ENCODE measurements at places on chromosomes 5 and 9.

DNA sequence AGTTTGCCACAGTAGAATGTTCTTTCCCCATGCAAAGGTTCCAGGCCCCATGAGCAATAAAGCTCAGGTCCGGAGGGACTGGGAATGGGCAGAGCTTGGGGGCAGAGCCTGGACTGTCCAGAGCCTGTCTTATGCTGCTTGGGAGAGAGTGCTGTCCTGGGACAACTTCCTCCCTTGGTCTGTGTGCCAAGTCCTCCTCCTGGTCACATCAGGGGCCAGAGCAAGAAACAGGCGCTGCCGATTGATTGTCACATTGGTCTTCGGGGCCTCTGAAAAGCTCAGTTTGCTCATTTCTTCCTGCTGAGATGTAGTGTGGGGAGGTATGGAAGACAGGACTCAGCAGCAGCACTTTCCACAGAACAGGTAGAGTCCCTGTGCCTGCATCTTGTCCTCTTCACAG, 54.0 kb upstream of the FCN1 start:
- DNase-seq = no peak

GRCh38 chr5:151078490-151079262, 2.2 kb downstream of the TNIP1 start:
- no peak for DNase-seq

GRCh38 chr9:86634501-86634900, 280.3 kb upstream of the TUT7 start:
- DNase-seq = no peak

DNA sequence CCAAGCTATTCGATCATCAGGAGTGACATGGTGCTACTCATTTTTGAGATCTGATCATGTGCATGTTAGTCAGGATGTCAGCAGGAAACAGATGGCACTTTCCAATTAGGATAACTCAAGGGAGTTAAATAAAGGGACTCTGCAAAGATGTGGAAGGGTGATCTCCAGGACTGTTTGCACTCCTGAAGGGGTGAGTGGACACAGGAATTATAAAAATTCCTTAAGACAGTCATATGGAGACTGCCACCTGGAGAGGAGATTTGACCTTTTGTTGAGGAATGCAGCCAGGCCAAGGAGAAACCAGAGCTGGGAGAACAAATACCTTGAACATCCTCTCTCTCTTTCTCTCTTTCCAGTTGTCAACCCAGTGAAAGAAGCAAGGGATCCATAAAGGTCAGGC, 189.1 kb downstream of the GABRG2 start:
- no peak for DNase-seq

DNA sequence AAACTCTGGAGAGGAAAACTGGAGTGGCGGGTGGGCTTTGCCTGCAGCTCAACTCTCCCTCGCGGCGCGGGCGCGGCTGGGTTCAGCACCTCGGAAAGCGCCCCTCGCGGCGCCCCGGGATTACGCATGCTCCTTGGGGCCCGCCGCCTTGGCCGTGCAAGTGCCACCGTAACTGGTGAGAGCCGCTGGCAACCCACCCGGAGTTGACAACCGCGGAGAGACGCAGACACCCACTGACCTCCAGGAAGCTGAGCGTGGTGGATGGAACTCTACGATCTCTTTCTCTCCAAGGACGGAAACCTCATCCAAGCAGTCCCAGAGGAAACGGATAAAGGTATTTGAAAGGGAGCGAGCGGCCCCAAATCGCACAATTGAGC, 194 bp upstream of the RXFP3 start:
- DNase-seq = peak; percentile 51

- DNase-seq = no peak
Measured at GRCh38 chr5:173835131-173835530, 53.0 kb upstream of the CPEB4 start.

DNA sequence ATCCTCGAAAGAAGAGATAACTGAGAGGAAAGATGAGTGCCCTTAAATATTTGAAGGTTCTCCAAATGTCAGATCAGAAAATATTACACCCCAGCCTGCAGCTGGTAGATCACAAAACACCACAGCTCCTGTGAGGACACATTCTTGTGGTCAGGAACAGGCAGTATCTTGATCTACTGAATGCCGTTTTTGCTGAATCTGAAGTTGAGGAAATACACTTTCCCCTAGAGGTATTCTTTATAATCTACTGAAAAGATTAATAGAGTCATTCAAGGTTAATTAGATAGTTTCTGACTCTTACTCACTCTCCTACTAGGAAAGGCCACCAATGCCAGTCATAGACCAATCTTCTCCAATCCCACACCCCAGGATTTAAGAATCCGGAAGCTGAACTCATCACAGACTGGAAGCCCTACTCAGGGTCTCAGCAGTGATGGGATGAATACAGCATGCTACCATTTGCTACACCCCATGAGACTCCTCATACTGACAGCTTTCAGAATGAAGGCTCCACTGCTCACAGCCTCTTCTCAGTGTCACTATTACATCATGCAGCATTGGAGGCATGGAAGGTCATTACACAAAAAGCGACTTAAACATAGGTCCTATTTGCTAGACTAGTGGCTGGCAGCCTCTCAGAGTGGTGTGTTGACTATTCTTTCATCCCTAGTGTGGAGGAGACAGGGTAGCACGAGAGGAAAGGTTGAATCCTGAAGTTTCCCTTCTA, 143.9 kb upstream of the SLC1A3 start:
- peak; percentile 70 for DNase-seq

- peak; percentile 89 for DNase-seq
Measured at GRCh38 chr9:81562231-81563019, 126.9 kb downstream of the TLE1 start.

DNA sequence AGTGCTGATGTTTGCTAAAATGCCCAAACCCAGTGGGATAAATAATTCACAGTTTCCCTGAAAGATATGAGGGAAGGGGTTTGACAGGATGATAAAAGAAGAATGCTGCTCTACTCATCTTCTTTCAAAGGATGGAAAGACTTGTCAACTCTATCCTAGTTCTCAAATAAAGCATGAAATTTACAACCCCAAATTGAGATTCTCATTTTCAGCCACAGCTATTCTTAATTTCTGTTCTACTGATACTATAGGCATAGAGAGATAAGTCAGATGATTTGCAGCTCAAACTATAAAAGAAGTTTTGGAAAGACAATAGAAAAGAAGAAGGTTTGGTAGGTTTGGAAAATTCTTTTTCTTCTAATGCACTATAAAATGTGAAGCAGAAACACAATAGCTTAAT, 542.6 kb downstream of the CSNK1G3 start:
- no peak for DNase-seq

DNA sequence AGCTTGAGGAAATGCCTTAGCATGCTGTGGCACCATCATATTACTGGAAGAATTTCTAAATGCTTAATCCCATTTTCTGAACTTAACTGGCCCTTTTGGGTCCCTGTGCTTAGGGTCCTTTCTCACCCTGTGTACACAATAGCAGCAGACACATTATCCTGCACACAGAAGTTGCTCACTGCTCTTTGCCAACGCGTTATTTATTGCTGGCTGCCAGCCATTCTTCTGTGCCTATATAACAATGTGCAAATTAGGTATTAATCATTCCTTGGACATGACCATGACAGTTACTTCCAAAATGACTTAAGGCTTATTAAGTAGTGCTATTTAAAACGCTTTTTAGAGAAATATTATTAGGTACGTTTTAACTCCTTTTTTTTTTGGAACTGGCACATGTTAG, 134.7 kb downstream of the FBN2 start:
- DNase-seq = no peak

GRCh38 chr5:75610201-75610600, 1.1 kb upstream of the ANKDD1B start:
- DNase-seq = no peak

DNA sequence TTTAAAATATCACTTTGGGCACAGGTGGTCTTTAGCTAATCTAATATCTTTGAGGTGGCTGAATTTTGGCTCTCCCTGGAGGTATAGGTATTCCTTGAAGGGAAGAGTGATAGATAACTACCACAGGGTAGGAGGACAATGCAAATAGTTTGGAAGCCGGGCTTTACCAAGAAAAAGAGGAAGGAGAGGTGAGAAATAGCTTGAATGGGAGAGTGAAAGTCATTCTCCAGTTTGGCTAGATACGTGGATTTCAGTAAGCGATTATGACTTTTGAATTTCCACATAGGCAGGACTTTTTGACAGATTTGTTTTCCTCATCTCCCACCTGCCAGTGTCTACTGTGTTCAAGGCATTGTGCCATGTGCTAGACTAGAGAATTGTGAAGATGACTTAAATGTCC, 45.5 kb downstream of the RASA1 start:
- DNase-seq = no peak

DNA sequence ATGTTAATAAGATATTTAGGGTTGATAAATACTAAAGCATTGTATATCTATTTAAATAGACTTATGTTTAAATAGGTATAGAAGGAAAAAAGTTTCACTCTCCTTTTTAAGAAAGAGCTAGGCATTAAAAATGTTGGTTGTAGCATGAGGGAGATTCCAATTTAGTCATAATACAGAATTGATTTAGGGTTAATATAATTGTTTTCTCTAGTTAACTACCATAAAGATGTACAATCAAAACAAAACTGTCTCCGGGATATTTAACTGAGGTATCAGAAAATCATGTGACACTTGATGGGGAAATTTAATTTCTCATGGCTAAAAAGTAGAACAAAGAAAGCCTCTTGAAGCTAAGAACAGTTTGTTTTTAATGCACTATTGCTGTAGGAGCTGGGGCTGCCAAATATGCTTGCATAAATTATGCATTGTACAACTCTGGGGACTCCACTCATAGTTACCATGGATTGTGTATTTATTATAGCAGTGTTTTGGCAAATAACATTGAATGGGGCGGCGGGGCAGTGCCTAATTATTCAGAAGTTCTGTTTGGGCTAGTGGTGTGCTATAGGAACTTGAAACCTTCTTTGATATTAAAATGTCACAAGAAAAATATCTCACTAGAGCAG, 44.2 kb downstream of the SMC2 start:
- no peak for DNase-seq

DNA sequence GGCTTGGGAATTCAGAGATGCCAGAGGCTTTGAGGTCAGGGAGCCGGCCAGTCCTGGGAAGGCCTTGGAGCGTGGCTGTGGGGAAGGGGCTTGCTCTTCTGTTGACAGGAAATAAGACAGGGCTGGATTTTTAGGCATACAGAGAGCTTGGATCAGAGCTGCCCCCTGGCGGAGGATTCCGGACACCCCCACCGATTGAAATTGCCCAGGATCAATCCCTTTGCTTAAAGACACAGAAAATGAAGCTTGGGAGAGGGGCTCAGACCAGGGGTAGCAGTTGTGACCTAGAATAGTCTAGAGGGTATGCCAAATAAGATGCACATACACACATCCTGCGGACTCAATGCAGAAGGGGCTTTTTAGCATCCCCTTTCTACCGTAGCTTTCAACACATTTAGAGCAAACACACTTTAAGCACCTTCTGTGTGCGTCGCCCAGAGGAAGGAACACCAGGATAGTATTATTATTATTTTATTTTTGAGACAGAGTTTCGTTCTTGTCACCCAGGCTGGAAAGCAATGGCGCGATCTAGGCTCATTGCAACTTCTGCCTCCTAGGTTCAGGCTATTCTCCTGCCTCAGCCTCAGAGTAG, 1.7 kb upstream of the NTMT1 start:
- DNase-seq = peak; percentile 21

- no peak for DNase-seq
Measured at GRCh38 chr5:123116757-123117156, 27.7 kb downstream of the PRDM6 start.

DNA sequence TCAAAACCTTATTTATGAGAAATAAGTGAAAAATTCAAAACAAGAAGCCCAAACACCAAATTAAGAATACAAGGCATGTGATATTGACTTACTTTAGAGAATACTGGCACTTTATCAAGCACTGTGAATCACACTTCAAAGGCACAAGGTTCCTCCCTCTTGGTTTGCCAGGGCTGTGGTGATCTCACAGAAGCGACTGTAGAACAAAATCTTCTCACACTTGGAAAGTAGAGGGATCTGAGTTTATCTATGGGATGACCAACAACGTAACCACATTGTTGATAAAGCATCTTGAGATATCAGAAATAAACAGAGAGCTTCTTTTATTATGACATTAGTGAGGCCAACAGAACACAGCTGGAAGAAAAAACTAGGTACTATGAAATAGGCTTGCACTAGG, 295.9 kb downstream of the NFIB start:
- peak; percentile 86 for DNase-seq

DNA sequence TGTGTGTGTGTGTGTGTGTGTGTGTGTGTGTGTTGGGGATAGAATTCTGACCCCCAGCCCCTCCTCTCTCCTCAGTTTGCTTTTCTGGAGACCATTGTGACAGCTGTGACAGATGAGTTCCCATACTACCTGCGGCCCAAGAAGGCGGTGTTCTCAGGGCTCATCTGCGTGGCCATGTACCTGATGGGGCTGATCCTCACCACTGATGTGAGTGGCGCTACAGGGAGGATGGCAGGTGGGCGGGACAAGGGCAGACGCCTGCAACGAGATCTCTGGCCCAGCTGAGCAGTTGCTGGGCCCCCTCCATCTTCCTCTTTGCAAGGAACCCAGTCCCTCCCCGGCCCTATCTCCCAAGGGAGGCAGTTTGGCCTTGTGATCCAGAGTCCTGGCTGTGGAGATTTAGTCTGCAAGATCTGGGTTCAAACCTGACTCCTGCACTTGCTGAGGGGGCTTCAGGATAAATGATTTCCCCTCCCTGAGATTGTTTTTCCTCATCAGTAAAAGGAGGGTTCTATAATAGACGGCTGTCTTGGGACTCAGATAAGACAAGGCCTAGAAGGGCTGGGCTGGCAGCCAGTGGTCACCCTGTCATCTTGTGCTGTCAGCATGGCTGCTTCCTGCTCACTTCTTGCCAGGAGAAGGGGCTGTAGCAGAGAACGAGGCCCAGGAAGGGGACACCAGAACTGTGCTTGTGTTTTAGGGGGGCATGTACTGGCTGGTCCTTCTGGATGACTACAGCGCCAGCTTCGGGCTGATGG, 14.1 kb downstream of the SLC6A7 start:
- DNase-seq = no peak

- no peak for DNase-seq
Measured at GRCh38 chr9:83433846-83434245, 104.4 kb downstream of the FRMD3 start.

GRCh38 chr9:121947775-121948174, 145.3 kb downstream of the TTLL11 start:
- no peak for DNase-seq

GRCh38 chr5:124419531-124419930, 326.9 kb downstream of the ZNF608 start:
- DNase-seq = no peak

DNA sequence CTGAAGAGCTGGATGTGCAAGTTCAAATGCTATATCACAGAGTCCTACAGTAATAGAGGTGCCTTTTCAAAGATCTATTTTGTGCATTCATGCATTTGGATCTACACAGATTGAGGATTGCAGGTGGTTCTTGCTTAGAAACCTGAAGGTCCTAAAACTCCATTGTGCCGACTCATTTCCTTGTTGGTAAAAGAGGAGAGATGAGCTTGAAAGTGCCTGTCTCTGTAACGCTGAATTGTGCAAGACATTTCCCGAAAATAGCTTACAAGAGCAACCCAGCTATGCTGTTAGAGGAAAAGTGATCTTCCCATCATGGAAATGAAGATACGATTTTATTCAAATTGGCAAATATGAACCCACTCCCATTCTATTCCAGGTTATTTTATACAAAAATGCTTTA, 110.7 kb upstream of the CXCL14 start:
- no peak for DNase-seq

Measured in astrocyte (in vitro differentiated cells and primary cell).